Kidney epithelial cell (primary cell): ENCODE measurements at places on chromosomes 5 and 9.

GRCh38 chr9:125730168-125730567, 17.0 kb upstream of the PBX3 start:
- DNase-seq: no peak

DNA sequence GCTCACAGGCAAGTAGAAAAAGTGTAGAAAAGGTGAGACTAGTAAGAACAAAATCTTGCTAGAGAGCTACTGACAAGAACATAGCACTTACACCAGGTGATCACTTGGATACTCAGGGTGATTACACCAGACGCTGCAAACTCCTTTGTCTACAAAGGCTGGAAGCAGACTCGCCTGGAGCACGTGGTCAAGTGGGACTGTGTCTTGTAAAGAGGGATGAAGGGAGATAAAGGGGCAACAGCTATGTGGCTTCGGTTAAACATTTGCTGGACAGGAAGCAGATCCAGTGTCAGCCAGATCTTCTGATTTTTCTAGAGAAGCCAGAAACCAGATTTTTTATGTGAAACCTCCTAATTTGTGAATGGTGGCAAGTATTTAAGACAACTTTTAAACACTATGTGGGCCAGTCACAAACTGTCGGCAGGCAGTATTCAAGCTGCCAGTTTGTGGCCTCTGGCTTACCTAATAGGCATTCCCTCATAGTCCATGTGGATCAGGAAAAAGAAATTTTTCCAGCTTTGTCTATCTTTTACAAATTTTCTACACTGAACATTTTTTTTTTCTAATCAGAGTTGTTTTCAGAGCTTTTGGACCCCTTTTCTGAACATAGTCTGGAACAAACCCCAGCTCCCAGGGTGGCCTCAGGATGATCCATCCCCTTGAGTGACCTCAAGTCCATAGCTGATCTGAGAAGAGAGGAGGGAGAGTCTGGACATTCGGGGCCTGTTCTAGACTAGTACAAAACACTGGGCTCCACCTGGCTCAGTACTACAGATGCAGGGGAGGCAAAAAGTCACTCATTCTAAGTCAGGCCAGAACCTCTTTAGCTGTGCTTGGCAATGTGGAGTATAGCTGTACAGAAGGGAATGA, 262.9 kb downstream of the ARRDC3 start:
- DNase-seq: no peak

DNA sequence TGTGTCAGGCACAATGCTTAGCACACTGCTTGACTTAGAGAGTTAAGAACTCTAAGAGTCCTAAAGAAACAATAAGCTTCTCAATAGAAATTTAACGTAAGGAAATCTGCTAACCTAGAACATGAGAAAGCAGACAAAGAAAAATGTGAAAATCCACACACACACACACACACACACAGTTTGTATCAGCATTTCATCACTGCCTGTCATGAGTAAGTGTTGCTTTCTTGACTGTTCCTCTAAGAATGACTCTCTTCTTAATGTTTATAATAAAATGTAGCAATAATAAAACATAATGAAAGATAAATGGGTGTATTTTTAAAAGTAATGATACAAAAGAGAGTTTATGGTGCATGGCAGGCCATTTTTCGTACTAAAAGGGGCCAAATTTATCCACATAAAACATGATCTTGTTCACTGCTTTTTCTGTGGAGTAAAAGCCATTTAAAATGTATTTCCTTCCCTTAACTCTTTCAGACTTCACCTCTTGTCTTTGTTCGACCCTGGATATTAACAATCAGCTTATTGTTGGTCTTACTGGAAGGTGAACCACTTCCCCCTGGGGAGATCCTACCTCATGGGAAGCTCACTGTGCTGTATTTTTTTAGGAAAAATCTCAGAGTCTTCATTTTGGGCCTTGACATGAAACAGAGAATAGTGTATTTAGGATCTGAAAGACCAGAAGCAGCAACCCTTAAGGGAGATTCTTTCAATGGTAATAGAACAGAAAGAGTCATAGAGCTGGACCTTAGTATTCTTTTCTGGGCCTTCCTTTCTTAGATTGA, 107.3 kb upstream of the ANKRD55 start:
- no peak for DNase-seq

- DNase-seq: no peak
Observed at GRCh38 chr5:112883192-112883591, 22.1 kb downstream of the SRP19 start.

DNA sequence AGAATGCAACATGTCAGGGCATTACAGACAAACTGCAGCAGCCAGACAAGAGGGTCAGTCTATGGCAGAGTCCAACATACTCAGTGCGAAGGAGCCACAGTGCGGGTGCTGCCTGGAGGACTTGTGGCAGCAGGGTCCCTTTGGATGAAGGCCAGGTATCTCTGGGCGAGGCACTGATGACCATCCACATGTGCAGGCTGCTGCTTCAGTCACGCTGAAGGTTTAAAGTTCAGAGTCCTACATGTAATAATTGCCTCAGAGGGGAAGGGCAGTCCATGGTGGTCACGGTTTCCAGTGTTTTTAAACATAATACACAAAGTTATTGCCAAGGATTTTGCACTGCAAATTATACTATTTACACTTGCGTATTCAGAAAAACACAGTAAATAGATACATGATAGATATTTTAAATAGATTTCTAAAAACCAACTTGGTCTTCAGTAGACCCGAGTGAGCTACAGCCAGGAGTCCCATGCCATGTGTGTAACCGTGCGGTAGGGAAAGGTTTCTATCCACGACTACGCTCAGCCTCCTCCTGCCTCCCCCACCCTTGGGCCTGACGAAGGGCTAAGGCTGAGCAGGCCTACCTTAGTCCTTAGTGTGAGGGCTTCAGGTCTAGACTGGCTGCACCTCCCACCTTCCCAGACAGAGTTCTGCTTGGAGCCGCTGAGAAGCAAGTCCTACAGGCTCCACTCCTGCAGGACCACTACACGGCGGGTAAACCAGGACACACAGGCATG, 76.2 kb downstream of the GPR21 start:
- DNase-seq: no peak

- no peak for DNase-seq
Observed at GRCh38 chr5:176879663-176880361, 19.3 kb downstream of the HK3 start.

DNA sequence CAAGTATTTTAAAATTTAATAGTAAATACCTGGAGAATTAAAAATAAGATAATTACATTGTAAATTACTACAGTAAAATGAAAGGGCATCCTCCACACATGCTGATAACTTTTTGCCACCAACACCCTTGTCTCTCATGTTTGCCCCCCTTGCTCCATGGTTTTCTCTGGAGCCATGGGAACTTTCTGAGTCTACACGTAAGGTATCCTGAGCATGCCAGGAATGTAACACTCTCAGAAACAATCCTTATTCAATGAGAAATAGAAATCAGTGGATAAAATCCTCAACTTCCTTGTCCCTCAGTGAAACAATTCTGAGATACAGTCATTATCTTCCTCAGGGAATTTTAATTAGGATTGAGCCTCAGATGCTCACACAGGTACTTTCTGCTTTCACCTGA, 108.9 kb downstream of the IZUMO3 start:
- peak; percentile 48 for DNase-seq

GRCh38 chr5:131509801-131510200, 125.2 kb downstream of the RAPGEF6 start:
- DNase-seq: no peak

DNA sequence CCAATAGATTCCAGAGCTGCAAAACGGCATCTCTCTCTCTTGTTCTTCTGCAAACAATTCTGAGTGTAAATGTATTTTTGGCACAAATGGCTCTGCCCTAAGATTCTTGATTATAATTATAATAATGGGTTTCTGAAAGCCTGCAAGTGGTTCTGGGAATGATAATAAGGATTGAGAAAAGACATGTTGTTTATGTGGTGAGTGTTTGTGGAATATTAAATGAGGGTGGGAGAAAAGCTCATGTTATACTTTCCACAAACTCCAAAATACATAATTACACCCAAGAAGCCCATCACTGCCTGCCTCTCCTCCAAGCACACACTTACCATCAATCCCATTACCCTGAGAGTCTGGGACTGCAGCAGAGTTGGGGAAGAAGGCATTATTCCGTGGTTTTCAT, 460.0 kb upstream of the BRINP1 start:
- no peak for DNase-seq

DNA sequence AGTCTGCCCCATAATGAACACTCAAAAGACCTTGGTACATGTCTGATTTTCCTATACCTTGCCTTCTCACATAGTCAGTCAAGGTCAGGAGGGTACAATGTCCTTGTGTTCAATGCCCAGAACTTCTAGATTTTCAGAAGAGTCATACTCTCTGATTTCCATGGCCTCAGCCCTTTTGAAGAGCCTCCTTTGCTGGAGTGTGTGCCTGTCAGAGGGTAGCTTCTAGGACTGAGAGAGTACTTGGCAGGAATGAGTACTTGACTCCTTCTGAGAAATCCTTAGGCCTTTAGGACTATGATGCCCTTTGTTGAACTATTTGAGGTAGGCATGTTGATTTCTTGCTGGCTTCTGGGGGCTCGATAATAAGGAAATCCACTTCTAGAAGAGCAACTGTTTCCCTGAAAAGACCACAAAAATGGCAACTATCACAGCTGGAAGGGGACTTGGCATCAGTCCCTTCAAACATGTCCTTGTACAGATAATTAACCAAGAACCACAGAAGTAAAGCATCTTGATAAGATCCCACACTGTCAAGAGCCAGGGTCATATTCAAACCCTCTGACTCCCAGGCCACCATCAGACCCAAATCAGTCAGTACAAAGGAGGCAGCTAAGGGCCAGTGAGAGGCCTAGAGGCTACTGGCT, 10.6 kb upstream of the MEGF9 start:
- DNase-seq: no peak

DNA sequence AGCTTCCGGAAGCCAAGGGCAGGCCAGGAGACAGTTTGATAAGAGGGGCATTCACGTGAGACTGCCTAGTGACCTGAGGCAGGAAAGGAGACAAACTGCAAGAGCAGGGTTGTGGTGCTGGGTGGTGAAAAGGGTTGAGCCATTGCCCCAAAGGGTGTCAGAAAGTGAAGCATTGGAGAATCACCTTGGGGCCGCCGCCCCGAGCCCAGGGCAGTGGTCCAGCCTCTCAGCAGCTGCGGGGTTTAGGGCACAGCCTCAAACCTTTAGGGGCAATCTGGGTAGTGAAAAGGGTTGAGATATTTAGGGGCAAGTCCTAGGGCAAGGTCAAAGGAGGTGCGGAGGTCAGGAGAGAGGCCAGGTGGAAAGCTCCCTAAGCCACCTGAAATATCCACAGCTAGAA, 10.4 kb upstream of the ANKRD33B start:
- DNase-seq: no peak

- DNase-seq: no peak
Observed at GRCh38 chr5:10756549-10756948, 4.5 kb downstream of the DAP start.

- DNase-seq: no peak
Observed at GRCh38 chr9:96501633-96502538, 51.9 kb downstream of the HABP4 start.

DNA sequence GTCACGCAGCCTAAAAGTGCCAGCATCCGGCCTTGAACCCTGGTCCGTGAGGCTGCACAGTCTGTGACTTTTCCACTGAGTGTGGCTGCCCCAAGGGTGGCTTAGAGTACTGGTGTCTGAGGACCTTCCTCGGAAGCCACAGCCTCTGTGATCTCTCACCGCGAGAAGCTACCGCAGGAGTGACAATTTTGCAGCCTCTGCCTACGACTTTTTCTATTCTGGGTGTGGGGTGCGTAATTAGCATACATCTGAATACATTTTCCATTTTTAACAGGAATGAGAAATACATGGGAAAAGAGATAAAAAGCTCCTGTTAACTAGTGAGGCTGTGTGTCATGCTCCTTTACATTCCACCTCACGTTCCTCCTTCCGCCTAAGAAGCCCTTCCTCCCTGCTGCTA, 48.3 kb upstream of the HRH2 start:
- DNase-seq: no peak

- DNase-seq: no peak
Observed at GRCh38 chr9:20236676-20237075, 385.6 kb downstream of the MLLT3 start.

GRCh38 chr9:137069508-137070091, 757 bp downstream of the SAPCD2 start:
- no peak for DNase-seq
